ENCODE measurements at places on chromosomes 11 and 22.

GRCh38 chr11:119863851-119864601 is 135.0 kb upstream of the NECTIN1 start:
- DNase-seq, result no peak

- DNase-seq, result peak; percentile 65
Observed at GRCh38 chr11:65780770-65781151, at the start of gene AP5B1. Gene AP5B1, minus strand, starts transcription at chr11:65780976. Its CDS starts 385 bp downstream, at chr11:65780591.

GRCh38 chr11:106400949-106401570 is 323.6 kb downstream of the AASDHPPT start:
- no peak for DNase-seq

DNA sequence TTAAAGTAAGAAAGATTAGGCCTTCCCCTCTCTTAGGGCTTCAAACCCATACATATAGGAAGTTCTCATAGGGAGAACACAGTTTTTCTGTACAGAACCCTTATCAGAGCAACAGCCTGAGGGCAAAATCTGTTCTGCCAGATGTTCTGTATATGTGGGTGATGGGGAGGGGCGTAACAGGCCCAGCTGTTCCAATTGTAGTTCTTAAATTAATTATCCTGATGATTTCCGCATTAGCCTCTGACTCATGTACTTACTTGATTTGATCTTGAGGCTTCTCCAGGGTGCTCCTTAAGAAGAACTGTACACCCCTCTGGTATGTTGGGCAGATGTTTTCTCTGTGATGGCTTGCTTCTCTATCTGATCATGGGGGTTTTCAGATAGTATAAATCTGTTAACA is 123.1 kb upstream of the C11orf87 start:
- DNase-seq, result no peak

DNA sequence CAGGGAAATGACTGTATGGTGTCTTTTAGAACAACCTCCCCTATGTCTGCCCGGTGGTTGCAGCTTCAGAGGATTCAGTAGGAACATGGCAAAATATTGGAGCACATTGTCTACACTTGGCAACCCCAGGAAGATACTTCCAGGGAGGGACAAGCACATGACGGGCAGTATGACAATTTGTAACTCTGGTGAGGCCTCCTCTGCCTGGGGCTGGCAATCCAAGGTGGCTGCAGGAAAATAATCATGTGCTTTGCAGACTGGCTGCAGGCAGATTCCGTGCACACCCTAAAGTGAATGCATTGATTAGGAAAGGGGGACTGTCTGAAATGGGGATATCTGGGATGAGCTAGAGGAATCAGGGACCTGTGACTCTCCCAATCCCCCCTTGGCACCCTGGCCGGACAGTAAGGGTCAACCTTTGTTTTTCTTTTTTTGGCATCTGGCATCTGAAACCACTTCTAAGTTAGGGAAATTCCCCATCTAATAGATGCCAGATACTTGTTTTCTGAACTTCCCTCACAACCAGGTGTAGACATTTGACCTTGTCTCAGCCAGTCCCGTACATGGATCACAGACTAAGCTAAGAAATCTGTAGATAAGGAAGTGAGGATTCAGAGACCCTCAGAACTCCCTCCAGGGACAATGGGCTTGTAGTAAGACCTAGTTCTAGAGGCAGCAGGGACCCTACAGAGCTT is 10.5 kb upstream of the PHOX2A start:
- DNase-seq, result no peak

DNA sequence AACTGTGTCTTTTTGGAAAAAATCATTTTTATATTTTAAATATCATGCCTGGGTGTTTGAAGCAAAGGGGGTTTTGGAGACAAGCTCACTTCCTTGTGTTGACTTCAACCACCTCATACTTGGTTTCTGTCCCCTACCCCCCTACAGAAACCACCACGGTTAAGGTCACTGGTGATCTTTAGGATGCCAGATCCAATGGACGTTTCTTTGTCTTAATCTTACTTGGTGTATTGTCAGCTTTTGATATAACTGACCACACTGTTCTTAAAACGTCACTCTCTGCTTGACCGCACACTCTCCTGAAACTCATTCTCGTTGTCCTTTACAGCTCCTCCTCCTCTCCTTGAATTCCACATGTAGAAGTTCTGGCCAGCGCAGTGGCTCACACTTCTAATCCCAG is 34.8 kb upstream of the SWAP70 start:
- DNase-seq, result no peak

GRCh38 chr11:131668500-131669400 is 298.3 kb downstream of the NTM start:
- no peak for DNase-seq

DNA sequence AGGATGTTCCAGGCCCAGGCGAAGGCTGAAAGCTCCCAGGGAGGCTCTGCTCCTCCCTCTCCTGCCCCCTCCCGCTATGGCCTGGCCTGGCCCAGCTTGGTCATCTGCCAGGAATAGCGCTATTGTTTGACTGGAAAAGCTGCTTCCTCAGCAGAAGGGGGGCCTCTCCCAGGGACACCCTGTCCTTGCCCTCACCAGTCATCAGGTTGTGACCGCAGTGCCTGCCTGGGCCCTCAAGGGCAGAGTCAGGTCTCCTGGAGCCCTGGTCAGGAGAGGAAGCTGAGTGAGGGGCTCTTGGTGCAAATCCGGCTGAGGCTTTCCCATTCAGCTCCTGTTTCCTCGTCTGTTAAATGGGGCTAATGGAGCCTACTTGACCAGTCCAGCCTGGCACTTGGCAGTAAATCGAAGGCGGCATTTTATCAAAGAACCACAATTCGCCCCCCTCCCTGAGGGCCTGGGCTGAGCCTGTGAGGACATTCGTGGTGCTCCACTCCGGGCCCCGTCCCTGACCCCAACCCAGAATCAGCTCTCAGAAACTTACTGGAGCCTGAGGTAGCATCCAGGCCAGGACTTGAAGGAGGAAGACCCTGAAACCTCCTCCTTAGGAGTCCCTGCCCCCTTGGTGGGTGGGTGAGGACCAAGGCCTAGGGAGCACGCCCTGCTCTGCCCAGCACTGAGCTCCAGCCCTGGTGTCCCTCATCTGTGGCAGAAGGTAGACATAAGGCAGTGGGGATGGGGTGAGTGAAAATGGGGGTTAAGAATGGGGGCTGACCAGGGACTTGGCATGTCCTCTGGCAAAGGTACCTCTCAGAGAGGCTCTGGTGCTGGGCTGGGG is 2.0 kb upstream of the CASTOR1 start:
- DNase-seq, result no peak

- no peak for DNase-seq
Observed at GRCh38 chr22:24128021-24128420, 53.3 kb upstream of the SUSD2 start.

DNA sequence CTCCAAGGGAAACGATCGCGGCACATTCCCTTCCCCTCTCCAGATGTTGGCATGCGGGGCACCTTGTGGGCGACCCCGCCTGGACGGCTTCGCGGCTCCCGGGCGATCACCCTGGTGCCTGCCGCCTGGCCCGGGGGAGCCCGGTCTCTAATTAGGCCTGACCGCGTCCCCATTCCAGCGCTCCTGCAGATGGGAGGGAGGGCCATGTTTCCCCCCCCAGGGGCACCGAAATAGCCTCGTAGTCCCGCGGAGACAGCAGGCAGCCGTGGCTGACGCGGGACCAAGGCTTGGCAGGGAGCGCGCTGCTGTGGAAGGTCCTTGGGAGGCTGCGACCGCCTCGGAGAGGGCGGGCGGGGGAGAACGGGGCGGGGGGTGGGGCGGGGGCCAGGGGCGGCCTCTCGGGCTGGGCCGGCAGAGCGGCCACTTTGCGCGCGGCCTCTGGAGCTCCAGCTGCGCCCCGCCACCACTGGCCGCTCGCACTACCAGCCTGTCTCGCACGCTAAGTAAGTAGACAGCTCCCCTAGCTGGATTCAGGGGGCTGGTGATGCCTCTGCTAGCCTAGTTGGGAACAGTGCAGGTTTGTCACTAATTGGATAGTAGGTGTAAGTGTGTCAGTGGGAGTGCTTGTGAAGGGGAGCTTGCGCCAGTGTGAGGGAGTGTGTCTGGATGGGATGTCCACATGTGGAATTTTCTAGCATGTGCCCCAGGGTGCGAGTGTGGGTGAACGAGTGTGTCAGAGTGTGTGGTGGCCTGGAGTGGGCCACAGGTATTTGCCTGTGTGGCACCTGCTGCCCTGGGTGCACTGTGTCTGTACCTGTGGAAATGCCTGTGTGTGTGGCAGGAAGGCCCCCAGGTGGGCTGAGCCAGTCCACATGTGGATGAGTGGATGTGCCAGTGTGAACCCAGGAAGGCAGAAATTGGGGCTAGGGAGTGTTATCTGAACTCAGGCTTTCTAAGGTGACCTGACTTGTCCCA is at the start of gene INSC:
TSS of gene INSC (plus strand) at position 423 of the 975 bp plus-strand sequence. CDS start 34,252 bp downstream, outside the sequence.
- no peak for DNase-seq

DNA sequence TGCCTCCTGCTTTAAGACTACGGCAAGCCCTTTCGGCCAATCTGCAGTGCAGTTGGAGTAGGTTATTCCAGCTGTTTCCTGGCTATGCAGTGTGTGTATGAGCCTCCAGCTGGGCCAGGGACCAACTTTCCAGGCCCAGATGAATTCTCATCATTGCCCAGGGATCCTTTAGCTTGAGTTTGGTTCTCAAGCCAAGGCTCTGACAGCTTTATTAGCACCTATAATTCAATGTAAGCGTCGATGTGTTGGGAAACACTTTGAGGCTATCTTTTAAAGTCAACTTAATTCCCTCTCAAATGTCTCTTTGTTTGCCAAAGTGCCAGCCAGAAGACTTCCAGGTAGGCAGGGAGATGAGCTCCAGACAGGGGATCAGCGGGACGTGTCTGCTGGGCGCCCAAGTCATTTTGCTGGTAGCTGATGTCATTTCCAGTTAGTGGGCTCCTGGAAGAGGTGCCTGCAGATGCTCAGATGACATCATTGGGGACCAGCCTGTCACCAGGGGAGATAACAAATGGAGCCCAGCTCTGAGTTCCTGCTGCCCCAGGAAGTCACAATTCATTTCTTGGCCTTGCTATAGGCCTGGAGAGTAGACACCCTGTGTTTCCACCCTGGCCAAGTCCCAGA is 520.4 kb downstream of the SOX6 start:
- no peak for DNase-seq

DNA sequence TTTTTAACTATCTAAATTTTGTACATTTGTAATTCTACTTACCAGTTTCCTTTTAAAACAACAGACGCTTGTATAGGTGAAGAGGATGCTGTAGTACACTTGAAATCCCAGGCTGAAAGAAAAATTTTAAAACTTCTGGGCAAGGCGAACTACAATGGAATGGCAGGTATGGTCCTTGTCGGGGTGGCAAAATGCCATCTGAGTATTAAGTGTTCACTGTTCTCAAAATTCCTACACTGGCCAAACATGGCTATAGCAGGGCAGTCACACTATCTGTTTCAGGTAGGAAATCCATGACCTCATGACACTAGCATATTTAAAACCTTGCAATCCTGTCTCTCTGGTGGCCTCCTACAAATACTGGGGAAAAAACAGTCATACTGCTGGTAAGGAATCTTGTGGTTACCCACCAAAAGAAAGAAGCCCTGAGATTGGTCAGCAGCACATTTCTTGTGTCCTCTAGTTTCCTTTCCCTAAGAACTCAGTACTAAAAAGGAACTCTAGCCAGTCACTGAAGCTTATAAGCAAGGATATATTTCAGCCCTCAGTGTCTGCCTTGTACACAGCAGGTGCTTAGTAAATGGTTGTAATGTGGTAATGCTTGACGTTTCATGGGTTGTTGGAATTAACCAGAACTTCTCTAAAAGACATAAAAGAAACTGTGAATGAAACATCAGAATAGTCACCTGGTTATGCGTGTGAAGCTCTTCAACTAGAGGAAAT is 5.2 kb upstream of the ZC3H12C start:
- DNase-seq, result no peak

GRCh38 chr11:126834149-126834548 is 166.4 kb downstream of the KIRREL3 start:
- DNase-seq, result no peak

GRCh38 chr11:57049749-57050148 is 61.0 kb downstream of the OR5AK2 start:
- no peak for DNase-seq

DNA sequence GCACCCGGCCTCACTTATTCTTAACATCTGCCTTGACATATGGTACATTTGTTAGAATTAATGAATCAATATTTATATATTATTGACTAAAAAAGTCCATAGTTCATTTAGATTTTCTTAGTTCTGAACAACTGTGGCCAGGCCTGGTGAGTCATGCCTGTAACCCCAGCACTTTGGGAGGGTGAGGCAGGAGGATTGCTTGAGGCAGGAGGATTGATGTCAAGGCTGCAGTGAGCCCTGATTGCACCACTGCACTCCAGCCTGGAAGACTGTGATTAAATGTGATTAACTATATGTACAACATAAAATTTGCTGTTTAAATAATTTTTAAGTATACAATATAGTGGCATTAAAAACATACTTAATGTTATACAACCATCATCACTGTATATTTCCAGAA is 5.6 kb downstream of the UVRAG start:
- no peak for DNase-seq

DNA sequence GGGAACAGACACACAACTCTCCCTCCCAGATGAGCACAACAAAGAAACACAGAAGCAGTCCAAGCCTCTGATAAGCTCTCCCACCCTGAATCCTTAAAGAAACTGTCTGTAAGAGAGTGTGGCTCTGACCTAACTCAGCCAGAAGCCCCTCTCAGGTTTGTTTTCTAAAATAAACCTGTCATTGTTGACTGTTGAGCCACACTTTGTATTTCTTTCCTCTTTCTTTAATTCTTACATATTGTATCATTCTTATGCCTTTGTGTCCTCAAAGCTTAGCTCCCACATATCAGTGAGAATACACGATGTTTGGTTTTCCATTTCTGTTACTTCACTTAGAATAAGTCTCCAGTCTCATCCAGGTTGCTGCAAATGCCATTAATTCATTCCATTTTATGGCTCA is 7.8 kb upstream of the OR8D2 start:
- DNase-seq, result no peak

GRCh38 chr22:48208894-48209293 is 1446.4 kb downstream of the TBC1D22A start:
- DNase-seq, result no peak

DNA sequence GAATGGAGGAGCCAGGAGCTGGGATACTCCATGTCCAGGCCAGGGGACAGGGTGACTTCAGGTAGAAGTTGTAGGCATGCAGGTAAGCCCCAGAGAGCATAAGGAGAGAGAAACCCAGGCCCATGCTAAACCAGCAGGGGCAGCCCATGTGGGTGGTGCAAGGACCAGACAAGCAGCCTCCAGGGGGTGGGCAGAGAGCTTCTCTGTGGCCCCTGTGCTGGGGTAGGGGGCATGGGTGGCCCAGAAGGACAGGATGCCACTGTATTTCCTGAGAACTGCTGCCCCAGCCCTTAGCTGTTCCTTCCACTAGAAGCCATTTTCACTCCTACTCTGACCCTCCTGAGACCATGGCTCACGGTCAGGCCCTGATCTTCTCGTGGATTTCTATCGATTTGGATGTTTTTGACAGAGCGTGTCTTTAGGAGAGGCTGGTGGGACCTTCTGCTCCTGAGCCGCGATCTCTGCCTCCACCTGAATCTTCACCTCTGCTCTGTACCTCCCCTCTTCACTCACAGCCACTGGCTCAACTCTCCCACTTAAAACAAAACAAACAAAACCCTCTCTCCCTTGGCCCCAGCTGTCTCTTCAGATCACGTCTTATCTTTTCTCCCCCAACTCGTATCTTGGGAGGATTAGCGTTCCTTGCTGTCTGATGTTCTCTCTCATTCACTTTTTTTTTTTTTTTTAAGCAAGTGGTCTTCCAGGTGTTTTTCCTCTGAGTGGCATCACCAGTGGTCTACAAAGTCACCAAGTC is 112.2 kb downstream of the NECTIN1 start:
- no peak for DNase-seq
